ENCODE measurements at places on chromosomes 12 and 14.

GRCh38 chr12:51683763-51684357 lies 92.8 kb downstream of the SCN8A start:
- DNase-seq, result no peak

DNA sequence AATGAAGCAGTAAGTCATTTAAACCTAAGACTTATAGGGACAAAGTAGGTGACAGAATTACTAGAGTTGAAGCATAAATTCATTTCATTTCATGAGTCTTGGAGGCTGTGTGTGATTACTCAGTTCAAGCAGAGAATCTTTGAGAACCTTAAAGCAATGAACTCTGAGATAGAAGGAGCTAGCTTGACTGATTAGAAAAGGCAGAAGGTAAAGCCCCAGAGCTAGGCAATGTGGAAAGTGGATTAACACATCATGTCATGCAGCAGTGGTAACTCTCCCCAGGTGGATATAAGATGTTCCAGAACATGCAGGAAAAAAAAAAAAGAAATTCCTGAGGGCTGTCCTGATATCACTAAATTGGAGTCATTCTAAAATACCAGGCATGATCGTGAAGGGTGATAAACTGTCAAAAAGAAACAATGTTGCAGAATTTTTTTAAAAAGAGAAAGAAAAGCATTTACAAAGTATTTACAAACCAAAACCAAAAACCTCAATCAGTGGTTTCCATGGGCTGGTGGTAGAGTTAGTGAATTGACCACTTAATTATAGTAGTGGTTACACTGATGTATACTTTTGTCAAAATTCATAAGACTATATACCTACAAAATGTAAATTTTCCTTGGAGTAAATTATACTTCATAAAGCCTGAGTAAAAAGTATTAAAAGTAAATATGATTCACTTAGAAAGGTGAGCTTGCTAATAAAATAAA lies 12.7 kb upstream of the SLC16A7 start:
- DNase-seq, result no peak

DNA sequence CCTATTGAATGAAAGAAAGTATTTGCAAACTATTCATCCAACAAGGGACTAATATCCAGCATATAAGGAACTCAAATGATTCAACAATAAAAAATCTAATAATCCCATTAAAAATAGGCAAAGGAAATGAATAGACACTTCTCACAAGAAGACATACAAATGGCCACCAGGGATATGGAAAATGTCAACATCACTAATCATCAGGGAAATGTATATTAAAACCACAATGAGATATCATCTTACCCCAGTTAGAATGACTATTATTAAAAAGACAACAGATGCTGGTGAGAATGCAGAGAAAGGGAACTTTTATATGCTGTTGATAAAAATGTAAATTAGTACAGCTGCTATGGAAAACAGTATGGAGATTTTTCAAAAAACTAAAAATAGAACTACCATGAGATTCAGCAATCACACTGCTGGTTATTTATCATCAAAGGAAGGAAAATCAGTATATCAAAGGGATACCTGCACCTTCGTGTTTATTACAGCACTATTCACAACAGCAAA lies 89.3 kb downstream of the GARIN6 start:
- no peak for DNase-seq

DNA sequence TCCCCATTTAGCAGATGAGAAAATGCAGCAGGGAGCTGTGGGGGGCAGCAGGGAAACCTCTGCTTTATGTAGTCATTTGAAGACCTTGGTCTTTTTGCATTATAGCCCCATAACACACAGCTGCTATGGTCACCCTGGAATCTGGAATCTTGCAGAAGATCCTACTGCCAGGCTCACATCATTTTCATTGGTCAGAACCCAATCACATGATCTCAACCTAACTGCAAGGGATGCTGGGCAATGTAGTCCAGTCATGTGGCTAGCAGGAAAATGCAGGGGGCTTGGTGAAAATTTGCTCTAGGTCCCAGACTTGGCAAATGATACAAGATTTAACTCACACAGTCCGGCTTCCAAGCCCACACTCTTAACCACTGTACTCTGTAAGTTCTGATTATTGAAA lies 1028.7 kb downstream of the AACS start:
- DNase-seq, result no peak

GRCh38 chr14:44625098-44625497 lies 118.0 kb upstream of the FSCB start:
- DNase-seq, result no peak

GRCh38 chr12:111691262-111691661 lies 5.4 kb downstream of the ACAD10 start:
- no peak for DNase-seq

DNA sequence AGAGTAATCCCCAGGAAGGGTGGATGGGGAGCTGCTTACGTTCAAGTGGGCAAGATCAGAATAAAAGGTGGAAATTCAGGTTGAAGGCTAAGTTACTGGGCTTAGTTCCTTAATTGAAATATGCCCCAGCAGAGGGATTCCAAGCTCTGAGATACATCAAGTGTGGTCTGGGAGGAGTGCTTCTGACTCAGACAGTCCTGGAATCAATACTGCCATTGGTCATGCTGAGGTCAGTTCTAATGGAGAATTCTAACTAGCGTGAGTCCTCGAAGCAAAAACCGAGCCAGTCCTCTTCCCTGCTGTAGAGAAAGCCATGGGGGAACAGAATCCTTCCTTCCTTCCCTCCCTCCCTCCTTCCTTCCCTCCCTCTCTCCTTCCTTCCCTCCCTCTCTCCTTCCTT lies 39.9 kb downstream of the NOS1 start:
- DNase-seq, result no peak

DNA sequence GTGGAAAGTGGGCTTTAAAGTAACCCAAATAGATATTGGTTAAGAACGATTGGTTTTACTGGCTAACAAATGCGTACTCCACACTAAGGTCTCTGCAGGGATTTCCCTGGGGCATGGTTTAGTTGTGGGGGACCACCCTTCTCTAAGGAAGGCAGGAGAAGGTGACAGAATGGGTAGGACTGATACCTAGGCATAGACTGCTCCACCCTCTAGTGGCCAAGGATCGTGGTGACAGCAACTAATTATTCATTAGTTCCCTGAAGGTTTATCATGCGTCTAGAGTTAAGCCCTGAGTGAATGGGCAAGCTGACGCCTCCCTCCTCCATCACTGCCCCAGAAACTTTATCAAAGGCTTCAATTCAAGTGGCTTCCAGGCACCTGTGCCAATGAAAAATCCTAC lies 9.1 kb downstream of the FAM181A start:
- DNase-seq, result no peak

DNA sequence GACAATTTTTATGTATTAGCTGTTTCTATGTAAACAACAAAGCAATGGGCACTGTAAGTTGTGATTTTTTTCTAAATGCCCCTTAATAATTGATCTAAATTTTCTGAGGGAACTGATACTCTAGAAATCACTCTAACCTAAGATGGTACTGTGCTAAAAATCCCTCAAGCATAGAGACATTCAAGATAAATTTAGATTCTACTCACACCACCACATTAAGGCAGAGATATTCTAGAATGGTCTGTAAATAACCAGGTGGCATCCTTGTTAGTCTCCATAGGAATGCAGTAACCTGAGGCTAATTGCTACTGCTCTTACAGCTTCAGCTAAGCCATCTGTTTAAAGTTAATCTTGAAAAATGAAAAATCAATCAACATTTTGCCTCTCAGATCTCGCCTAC lies 87.3 kb downstream of the SLC41A2 start:
- DNase-seq, result no peak

DNA sequence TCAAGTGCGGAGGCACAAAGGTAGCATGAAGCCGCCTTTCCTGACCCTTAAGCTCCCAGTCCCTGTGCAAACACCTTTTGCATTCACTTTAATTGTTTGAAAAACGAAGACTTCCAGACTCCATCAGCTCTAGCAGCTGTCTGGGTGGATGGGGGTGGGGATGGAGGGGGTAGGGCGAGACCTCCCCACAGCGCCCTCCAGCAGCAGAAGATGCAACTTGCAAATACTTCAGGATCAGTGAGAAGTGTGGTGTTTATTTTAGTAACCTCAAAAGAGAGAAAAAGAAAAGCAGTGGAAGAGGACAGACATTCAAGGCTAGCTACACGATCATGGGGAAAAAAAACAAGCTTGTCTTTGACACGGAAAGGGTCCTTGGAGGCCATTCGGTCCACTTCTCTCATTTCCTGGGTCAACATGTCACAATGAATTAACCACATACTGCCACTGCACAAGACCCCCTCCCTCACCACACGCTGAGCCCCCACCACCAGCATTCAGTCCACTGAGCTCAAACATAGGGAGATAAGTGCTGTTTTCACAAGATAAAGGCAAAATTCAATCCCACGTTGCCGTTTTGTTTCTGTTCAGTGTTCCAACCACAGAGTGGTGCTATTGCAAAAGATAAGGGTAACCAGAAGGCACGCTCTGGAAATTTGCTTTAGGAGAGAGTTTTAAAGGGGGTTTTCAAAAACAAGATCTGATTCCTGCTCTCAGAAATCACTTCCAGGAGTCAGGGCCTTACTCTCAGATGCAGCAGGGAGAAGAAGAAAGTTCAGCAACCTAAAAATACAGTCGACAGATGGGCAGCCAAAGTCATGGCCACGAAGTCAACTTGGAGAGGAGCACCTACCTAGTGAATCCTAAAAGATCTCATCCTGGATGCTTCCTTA lies 3.3 kb upstream of the NTF3 start:
- DNase-seq, result no peak

- no peak for DNase-seq
Observed at GRCh38 chr14:33539918-33540357, 410.9 kb downstream of the EGLN3 start.

GRCh38 chr12:70196811-70197281 lies 46.4 kb upstream of the CNOT2 start:
- no peak for DNase-seq

DNA sequence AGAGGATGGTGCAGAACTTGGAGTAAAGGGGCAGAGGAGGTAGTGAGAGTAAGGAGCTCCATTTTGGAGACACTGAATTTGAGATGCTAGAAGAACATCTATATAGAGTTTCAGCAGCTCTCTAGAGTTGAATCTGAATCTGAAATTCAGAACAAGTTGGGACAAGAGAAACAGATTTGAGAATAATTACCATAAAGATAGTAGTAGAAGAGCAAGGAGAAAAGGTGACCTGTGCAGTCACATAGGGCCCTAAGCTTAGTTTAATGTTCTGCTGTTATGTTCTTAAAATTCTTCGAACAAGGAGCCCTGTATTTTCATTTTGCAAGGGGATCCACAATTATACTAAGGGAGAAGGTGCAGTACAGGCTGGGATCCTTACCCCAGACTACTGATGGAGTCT lies 7.4 kb downstream of the REM2 start:
- DNase-seq, result no peak

- no peak for DNase-seq
Observed at GRCh38 chr12:116171549-116171948, 105.9 kb downstream of the MED13L start.

DNA sequence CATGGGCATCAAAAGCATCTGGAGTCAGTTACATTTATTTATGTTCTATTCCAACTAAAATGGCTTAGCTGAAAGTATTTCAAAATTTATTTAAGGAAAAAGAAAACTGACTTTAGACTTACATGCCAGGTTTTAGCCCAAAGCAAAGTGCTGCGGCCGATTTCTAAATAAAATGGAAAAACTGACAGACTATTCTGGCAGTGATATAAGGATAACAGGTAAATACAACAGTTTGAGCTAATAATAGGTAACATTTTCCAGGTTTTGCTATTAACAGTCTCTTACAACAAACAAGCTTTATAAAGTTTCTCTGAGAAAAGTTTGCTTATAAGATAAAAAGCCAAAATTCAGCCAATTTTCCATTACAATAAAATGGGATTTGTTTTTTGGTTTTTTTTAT lies 937.2 kb upstream of the FLRT2 start:
- DNase-seq, result no peak

- DNase-seq, result no peak
Observed at GRCh38 chr12:30930641-30931040, 4.1 kb downstream of the TSPAN11 start.

DNA sequence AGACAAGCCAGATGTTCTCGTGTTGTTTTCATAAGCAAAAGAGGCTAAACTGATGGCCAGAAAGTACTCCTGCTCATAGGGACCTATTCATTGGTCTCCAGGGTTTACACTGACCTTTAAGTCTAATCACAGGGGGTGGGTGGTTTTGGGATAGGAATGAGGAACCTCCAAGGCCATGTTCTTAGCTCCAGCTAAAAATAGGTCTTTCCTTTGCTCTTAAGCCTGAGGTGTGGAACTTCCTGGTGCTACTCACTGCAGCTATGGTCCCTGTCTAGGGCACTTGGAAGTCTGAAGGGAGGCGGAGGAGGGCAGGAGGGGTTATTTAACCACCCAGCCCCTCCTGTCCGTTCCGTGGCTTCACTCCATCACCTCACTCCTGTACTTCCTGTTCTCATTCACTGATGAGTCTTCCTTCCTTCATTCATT lies 18.6 kb downstream of the GPRC5A start:
- no peak for DNase-seq

DNA sequence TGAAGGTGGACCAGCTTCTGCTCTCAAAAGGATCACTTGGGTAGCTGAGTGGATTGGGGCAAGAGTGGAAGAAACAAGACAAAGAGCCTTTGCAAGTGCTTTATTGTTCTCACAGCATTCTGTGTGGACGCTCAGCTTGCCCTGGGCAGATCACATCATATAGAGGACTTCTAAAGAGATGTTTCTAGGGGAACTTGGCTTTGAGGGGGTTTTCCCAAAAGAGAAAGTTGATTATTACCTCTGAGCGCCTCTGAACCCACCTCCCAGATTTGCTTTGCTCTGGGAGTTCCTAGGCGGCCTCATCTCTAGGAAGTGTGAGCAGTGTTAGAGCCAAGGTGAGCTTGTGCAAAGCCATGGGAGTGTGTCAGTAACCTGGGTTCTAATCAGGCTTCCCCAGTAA lies 81.7 kb downstream of the RIN3 start:
- DNase-seq, result no peak

DNA sequence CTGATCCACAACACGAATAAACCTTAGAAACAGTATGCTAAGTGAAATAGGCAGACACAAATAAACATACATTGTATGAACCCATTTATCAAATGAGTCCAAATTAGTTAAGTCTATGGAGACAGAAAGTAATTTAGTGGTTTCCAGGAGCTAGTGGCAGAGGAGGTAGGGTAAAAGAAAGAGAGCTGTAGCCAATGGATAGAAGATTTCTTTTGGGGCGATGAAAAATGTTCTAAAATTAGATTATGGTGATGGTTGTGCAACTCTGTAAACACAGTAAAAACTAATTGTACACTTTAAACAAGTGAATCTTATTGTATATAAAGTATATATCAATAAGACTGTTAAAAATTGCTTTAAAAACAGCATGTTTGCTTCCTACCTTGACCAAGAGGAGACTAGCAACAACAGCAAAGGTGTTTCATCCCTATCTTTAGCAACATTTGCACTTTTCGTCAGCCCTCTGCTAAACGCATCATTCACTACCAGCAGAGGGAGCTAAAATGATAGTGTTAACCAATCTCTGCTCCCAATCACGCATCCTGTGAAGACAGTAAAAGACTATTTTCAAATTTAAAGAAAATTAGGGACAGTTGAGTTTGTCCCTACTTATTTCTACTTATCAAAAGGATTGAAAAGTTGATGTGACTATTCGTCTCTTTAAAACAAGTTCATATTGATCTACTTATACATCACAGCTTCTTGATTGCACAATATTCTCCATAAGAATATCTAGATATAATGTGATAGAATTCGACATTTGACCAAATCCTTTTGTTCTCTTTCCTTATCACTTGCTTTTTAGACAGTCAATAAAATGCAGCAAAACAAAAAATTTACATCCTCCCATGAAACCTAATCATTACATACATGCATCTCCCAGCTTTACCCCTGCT lies 24.0 kb upstream of the LGR5 start:
- DNase-seq, result peak; percentile 29

- no peak for DNase-seq
Observed at GRCh38 chr12:126772171-126772864, 1494.7 kb upstream of the TMEM132C start.

GRCh38 chr14:50225067-50225973 lies 6.1 kb downstream of the SOS2 start:
- DNase-seq, result no peak

All from right renal cortex interstitium (tissue), 3 donors.